ENCODE measurements at places on chromosomes 5 and 9.

GRCh38 chr9:111597852-111598732 is 1.4 kb downstream of the PTGR1 start:
- peak; percentile 69 for DNase-seq

DNA sequence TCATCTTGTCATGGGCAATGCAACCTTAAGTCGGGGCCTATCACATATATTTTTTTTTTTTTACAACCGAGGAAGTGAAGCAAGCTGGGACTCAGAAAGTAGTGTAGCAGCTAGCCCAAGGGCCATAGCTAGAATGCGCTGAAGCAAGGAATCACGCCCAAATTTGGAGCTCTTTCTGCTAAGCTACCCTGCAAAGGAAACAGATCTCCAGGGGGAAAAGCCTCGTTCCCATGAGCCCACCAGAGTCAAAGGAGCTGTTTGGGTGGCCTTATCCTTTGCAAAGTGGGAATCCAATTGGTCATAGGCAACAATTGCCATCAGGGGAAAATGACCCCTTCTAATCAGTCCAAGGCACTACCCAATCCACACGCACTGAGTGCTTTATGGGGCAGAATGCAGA is 390.4 kb downstream of the EBF1 start:
- DNase-seq, result no peak

GRCh38 chr5:163512526-163512925 is 7.1 kb downstream of the MAT2B start:
- no peak for DNase-seq

- DNase-seq, result peak; percentile 24
Measured at GRCh38 chr9:131657037-131657377, 82.9 kb downstream of the RAPGEF1 start.

DNA sequence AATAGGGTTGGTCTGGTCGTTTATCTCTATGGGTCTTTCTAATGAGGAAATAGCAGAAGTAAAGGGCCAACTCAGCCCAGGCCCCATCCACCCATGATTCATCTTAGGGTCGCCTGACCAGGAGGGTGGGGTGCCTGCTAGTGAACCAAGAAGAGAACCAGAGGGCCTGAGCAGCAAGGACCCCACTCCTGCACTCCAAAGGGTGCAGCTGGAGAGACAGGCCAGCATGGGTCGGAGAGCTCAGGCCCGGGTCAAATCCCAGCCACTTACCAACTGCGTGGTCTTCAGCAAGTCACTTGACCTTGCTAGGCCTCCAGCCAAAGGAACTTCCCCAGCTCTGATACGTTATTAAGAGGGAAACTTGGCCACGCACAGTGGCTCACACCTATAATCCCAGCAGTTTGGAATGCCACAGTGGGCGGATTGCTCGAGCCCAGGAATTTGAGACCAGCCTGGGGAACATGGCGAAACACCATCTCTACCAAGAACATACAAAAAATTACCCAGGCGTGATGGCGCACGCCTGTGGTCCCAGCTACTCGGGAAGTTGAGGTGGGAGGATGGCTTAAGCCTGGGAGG is 4.3 kb downstream of the BBLN start:
- no peak for DNase-seq

DNA sequence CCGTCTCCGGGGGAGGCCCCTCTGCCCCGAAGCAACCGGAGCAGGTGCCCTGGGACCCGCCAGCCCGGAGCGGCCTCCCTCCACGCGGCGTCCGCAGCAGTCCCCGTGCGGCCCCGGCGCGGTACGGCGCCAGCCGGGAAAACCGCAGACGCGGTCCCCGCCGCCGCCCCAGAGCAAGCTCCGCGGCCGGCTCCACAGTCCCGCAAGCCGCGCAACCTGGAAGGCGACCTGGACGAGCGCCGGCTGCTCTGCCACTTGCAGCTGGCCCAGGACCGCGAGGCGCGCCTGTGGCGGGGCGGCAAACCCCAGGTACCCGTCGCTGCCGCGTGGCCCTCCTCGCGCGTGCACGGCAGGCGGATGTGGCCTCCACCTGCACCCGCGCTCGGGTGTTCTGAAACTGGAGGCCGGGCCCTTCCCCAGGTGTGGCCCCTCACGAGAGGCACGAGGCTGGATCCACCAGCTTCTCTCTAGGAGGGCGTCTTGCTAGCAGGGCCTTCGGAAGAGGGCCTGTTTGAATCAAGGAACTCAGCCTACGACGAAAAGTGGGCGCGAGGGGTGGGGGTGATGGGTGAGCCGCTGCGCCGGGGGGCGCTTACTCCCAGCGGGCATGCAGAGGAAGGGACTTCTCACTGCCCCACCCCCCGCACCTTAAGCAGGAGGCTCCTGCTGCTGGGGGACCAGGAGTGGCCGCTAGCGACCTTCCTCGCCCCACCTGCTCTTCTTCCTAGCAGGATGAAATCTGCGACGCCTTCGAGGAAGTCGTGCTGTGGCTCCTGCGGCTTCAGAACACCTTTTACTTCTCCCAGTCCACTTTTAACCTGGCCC is 602 bp downstream of the CCNI2 start:
- peak; percentile 59 for DNase-seq

DNA sequence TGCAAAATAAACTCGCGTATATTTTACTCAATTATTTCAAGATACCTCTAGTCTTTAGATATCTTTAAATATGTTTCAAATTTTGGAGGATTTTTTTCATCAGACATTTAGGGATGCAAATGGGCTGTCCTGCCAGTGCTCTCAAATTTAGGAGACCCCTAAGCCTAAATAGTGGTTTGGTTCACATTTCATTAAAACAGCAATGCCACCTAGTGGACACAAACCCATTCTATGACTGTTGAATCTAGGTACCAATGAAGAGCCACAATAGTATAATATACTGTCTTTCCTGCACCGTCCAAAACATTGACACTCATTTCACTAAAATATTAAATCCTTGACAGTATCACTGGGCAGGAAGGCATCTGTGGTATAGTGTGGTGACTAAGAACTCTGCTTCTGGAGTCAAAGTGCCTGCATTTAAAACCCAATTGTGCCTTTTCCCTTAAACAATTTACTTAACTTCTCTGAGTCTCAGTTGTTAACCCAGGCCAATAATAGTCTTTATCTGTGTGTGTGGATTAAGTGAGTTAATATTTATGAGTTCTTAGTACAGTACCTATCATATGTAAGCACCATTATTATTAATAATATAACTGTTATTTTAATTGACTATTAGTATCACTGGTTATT is 148.0 kb downstream of the RORB start:
- no peak for DNase-seq

- no peak for DNase-seq
Measured at GRCh38 chr9:21428235-21428634, 12.0 kb upstream of the IFNA1 start.

DNA sequence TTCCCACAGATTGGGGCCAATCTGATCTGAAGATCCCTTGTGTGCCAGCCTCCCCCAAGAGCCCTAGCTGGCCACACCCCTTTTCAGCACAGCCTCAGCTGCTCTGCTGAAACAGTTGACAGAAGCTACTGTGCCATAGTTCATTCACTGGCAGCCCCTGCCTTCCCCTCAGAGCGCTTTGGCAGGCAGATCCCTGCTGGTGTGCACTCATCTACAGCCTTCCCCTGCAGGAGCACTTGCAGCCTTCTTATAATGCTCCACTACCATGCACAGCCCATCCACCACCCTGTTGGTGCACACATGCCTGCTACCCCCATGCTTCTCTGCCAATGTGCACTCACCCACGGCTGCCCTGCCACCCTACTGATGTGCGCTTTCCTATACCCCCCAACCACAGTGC is 471.3 kb downstream of the MTRR start:
- DNase-seq, result no peak

DNA sequence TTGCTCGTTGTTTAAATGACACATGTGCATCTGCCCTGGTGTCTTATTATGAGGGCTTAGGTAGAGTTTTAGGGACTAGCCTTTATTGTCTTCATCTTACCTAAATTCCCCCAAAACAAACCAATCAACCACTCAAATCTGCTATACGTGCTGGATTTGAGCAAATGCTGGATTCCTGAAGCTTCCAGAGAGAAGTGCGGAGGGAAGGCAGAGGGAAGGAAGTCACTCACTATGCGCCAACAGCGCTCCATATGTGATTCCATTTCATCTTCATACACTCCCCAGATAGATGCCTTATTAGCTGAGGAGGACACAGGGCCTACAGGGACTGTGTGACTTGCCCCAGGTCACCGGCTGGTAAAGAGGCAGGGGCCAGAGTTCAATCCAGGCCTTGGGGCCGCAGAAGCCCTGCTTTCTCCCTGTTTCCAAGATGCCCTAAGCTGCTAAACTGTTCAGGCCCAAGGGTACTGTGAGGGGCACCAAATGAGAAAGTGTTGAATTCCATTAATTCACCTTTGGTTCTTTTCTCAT is 63.5 kb downstream of the OTULIN start:
- DNase-seq, result no peak

DNA sequence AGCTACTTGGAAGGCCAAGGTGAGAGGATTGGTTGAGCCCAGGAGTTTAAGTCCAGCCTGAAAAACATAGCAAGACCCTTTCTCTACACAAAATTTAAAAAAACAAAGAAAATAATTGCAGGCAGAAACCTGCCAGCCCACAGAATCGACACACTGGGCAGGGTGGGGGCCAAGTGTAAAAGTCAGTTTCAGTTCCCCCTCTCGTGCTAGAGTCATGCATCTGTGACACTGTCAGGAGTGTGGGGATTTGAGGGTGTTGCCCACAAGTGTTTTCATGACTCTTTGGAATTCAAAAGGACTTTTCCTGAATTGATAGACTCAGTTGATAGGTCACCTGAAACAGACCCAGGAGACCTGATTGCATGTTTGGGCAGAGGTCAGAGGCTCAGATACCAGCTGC is 47.6 kb downstream of the PRRC2B start:
- DNase-seq, result no peak

DNA sequence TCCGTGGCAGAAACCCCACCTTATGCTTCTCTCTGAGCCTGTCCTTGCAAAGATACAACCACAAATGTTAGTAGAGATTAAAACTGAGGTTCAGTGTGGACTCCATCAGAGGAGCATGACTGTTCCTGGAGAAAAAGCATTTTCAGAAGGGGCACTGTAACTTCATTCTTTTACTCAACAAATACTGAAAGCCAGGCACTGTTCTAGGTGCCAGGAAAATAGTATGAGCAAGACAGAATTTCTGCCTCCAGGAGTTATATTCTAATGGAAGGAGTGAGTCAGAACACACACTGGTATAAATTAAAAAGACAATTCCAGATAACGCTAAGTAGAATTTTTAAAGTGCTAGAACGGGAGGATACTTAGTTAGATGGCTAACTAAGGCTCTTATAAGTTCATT is 251.4 kb upstream of the GAS1 start:
- no peak for DNase-seq

DNA sequence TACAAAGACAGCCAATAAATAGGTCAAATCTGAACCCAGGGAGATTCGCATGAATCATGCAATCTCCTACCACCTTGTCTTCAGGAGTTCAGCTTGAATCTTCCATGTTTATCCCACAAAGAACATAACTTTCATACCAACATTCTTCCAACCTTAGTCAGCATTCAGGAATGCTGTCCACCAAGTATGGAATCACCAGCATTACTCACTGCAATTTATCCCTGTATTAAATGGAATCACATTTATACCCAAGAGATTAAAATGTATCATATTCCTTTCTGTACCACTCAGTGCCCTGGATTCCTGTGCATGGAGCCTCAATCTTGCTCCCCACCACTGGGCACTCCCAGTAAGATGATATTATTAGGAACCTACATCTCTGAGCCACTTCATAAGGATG is 162.6 kb downstream of the GLIS3 start:
- no peak for DNase-seq

DNA sequence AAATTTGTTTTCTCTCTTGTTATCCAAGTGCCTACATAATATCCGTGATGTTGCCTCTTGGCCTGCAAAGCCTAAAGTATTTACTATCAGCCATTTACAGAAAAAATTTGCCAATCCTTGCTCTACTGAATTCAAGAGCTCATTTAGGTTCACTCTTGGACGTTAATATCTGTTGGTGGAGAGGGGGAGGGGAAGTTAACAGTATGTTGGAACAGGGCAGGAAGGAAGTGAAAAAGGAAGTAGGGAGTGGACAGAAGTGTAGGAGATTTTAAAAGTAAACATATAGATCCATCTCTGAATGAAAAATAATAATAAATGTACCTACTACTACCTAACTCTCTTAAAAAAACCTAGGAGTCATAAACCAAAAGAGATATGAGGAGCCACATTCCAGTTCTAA is 32.8 kb downstream of the ZNF608 start:
- no peak for DNase-seq

- peak; percentile 77 for DNase-seq
Measured at GRCh38 chr9:63817622-63818518, 1467.1 kb downstream of the FOXD4L5 start.

GRCh38 chr5:176739461-176740051 is 70.8 kb upstream of the UNC5A start:
- DNase-seq, result no peak

- no peak for DNase-seq
Measured at GRCh38 chr5:77280036-77280435, 69.6 kb downstream of the PDE8B start.

- no peak for DNase-seq
Measured at GRCh38 chr5:87705876-87706275, 293.1 kb upstream of the CCNH start.

DNA sequence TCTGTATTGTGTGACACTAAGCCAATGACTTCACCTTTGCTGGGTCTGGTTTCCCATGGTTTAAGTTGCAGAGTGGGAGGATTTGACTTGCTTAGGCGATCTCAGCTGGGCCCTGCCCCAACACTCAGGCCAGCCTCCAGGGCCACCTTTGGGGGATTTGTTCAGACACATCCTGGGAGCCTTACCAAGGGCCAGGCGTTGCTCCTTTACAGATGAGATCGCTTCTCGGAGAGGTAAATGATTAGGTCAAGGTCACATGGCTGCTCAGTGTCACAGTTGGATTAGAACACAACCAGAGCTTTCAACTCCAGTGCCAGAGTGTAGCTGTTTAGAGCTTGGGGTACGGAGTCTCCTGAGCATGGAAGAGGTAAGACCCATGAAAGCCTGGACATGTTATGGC is 57.5 kb downstream of the COL27A1 start:
- DNase-seq, result no peak

- no peak for DNase-seq
Measured at GRCh38 chr5:134464988-134465815, 53.5 kb upstream of the CDKN2AIPNL start.

DNA sequence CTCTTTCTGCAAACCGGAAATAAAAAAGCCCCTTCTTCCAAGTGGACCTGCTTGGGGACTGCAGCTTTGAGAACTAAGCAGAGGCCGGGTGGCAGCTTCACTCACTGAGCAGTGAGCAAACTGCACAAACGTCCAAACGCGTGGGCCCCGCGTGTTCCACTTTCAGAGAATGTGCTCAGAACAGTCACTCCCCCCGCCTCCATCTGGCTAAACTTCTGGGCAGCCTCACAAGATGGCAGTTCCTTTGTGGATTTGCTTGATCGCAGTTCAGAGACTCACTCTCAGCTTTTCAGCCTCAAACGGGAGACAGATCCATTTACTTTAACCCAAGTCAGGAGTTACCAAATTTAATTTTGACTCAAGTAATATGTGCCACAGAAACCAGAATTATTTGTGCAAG is 216.6 kb downstream of the TLE1 start:
- no peak for DNase-seq
